ENCODE measurements at places on chromosomes 5 and 9.

DNA sequence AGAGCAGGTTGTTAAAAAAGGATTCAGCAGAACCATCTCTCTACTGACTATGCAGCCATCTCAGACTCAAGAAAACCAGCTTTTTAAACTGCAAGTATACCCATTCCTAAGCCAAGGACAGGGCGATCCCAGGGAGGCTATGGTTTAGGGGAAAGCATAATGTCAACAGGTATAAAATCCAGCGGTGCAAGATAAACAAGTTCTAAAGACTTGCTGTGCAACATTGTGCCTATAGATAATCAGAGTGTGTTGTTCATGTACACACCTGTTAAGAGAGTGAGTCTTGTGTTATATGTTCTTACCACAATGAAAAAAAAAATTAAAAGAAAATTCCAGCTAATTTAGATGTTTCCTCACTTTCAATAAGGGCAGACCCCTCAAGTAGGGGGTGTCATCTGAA is 63.6 kb upstream of the DIRAS2 start:
- DNase-seq = no peak

- no peak for DNase-seq
Measured at GRCh38 chr5:75681125-75681830, 36.0 kb downstream of the POC5 start.

GRCh38 chr9:103798620-103799019 is 295.5 kb upstream of the SMC2 start:
- no peak for DNase-seq

DNA sequence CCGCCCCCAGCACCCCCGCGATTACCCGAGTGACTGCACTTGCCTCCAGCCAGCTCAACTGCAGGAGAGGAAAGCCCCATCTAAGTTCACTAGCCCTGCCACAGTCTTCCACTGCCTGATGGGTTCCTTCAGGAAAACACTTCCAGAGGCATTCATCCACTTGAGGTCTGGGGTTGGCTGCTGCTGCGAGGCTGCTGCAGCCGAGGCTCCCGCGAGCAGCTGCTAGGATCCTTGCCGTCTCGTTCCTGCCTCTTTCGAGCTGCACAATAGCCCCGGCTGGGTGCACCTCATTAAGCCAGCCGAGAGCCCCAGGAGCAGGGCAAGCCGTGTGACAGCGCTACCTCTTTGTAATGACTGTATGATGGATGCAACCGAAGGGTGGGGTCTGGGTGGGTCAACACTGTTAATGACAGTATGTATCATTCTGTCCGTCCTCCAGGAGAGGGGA is 24.2 kb upstream of the ELAVL2 start:
- DNase-seq = no peak

DNA sequence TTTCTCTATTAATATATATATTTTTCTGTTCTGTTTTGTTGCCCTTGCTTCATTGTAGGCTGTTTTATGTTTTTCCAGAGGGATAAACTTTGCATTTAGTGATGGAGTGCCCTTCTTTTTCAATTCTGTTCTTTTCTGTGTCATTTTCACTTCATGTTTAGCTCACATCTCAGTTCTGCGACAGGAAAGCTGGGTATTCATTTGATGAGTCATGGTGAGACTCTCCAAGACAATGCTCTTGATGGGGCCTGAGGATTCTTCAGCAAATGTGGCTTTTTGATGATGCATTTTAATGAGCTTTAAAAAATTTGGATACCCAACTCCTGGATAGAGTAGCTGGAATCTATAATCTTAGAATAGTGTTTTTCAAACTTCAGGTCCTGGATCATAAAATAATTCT is 56.5 kb upstream of the SPATA31D4 start:
- no peak for DNase-seq

GRCh38 chr5:54667136-54667535 is 149.6 kb downstream of the SNX18 start:
- DNase-seq = no peak

DNA sequence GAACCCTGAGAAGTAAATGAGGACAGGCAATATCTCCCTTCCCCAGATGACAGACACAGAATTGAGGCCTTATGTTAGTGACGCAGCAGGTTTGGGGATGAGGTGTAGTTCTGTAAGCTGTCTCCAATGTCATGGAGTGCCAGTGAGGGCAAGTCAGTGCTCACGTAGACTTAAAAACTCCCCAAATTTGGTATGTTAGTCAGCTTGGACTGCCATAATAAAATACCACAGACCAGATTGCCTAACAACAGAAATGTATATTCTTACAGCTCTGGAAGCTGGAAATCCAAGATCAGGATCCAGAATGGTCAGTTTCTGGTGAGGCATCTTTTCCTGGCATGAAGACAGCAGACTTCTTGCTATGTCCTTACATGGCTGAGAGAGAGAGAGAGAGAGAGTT is 14.9 kb downstream of the FOXI1 start:
- DNase-seq = no peak

DNA sequence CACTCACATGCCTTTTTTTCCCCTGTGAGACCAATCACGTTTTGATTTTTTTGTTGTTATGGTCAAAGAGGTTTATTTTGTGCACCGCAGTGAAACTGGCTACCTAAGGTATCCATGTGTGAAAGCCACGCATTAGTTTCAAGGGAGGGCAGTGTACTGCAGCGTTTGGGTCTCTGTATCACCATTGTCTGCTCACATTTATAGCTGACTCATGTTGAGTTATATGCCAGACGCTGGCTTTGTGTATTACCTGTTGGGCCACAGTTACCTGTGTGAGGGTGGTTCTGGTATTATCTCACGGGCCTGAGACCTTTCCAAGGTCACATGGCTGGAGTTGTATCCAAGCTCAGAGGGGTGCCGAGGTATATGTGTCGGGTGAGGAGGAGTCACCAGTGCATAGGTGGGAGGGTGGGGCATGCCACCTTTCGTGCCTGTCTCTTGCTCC is 75.8 kb downstream of the ARHGAP26 start:
- DNase-seq = no peak

DNA sequence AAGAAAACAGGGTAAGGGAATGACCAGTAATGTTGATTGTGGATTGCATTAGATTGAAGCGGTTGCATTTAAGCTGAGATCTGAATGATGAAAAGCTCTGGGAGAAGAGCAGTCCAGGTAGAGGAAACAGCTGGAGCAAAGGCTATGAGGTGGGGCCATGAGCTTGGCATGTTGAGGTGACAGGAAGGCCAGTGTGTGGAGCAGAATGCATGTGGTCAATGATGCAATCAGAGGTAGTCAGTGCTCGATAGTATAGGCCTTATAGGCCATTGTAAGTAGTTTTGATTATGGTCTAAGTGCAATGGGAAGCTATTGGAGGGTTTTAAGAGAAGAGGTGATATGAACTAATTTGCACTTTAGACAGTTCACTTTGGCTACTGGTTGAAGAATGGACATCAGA is 270.4 kb downstream of the ARHGAP26 start:
- DNase-seq = no peak

DNA sequence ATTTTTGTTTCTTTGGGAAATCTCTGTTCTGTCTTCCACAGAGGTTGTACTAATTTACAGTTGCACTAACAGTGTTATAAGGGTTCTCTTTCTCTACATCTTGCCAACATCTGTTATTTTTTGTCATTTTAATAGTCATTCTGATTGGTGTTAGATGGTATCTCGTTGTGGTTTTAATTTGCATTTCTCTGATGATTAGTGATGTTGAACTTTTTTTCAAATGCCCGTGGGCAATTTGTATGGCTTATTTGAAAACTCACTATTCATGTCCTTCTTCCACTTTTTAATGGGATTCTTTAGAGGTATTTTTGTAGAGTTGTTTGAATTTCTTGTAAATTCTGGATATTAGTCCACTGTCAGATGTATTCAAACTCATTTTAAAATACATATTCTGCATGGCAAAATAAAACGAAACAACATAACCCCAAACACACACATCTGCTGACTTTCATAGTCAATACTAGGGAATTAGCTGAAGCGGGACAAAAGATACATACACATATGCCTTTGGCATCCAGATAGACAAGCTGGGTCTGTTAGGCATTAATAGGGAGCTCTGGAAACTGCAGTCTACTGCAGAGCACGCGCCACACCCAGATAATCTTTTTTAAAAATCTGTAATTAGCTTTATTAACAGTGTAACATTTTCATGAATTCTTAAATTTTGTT is 5.8 kb upstream of the SPATA31C2 start:
- no peak for DNase-seq

DNA sequence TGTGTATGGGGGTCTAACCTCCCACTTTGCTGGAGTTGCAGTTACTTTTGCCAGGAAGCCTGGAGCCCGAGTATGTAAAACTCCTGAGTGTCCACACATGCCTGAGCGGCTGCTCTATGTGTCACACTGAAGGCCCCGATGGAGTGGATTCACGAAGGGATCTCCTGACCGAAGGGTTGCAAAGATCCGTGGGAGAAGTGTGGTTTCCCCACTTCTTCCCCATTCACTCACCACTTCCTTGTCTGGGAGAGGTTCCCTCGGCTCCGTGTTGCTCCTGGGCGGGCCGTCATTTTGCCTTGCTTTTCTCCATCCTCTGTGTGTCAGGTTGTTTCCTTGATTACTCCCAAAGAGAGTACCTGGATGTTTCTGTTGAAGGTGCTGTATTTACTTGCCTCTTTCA is 16.2 kb upstream of the IL3 start:
- no peak for DNase-seq
